ENCODE measurements at places on chromosomes 3 and 15. TPM values are rescaled to one million over a fixed set of nuclear protein-coding genes. Genes with fewer than 3 reads are reported as not detected.
A peak's percentile ranks its signal among the peaks of the same experiment; 100 is the strongest.

GRCh38 chr15:49919034-49919433 lies 200.0 kb downstream of the ATP8B4 start:
- DNase-seq: no peak

GRCh38 chr15:47196048-47196447 lies 521.3 kb upstream of the SEMA6D start:
- peak; percentile 89 for DNase-seq

GHSR gene
- not detected for polyA plus RNA-seq

DNA sequence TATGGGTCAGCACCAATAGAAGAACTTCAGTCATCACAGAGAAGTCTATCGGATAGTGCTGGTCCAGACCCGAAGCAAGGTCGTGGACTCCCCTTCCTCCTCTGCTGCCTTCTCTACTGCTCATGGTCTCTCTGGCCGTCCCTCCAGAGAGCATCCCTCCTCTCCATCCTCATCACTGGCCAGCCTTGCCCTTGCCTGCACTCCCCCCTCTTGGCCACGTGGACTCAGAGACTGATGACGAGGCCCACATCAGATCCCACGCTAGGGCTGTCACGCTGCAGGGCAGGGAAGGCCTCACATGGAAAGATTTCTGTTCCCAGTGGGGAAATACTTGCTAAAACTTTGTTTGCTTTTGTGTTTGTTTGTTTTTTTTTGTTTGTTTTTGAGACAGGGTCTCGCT lies 35.3 kb downstream of the IGDCC3 start:
- DNase-seq: no peak

GRCh38 chr3:193794002-193794881 lies 201.2 kb downstream of the OPA1 start:
- DNase-seq: no peak

DNA sequence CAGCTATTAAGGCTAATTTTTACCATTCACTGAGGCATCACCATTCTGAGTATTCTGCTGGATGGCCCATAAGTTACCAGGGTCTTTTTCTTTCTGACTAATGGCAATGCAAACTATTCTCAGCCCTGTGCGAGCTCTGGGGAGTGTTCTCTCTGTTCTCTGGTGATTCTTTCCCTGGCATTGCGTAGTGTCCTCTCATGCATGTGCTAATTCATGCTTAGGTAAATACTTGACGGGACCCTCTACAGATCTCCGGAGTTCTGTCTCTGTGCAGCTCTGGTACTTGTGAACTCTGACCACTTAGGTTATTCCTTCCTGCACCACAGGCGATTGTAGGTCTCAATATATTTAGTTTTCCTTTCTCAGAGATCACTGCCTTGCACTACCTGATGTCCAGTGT lies 34.8 kb downstream of the UBE2E1 start:
- DNase-seq: no peak

GRCh38 chr3:36957862-36958686 lies 13.2 kb upstream of the TRANK1 start:
- DNase-seq: no peak

DNA sequence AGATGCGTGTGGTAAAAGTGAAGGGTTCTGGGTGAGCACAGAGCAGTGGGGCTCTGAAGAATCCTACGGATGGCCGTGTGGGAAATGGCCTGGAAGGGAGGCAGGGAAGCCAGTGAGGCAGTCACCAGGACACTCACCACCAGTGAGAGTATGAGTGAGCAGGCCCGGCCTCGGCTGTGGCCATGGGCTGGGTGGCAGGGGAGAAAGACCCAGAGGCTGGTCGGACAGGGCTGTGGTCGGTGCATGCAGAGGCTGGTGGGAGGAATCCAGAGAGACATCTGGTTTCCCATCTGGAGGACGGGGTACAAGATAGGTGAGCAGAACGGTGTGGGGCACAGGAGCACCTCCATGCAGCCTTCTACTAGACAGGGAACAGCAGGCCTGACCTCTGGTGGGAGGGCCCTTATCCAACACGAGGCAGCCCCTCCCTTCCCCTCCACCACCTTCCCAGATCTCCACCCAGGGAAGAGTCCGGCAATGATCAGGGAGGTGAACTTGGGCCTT lies 10.1 kb downstream of the PCSK6 start:
- DNase-seq: no peak

CA12 gene
- polyA plus RNA-seq: 1.4 TPM

GRCh38 chr3:66494959-66495667 lies 5.7 kb downstream of the LRIG1 start:
- DNase-seq: no peak

RHOV gene
- 0.07 TPM for polyA plus RNA-seq

- peak; percentile 77 for DNase-seq
These were observed 64.2 kb upstream of the ARL8B start for GRCh38 chr3:5057857-5058324.

DNA sequence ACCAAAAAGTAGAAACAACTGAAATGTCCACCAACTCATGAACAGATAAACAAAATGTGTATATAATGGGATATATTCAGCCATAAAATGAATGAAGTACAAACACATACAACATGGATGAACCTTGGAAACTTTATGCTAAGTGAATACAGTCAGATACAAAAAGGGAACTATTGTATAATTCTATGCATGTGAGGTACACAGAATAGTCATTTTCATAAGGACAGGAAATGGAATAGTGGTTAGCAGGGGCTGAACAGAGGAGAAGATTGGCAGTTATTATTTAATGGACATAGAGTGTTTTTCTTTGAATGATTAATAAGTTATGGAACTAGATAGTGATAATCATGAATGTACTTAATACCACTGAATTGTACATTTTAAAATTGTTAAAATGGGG lies 20.0 kb upstream of the TRANK1 start:
- no peak for DNase-seq

PPP1R2 gene
- polyA plus RNA-seq: 64.7 TPM

ACKR4 gene
- 1.0 TPM for polyA plus RNA-seq

- DNase-seq: peak; percentile 83
These were observed 887.0 kb downstream of the ROBO1 start for GRCh38 chr3:78880603-78881461.

DNA sequence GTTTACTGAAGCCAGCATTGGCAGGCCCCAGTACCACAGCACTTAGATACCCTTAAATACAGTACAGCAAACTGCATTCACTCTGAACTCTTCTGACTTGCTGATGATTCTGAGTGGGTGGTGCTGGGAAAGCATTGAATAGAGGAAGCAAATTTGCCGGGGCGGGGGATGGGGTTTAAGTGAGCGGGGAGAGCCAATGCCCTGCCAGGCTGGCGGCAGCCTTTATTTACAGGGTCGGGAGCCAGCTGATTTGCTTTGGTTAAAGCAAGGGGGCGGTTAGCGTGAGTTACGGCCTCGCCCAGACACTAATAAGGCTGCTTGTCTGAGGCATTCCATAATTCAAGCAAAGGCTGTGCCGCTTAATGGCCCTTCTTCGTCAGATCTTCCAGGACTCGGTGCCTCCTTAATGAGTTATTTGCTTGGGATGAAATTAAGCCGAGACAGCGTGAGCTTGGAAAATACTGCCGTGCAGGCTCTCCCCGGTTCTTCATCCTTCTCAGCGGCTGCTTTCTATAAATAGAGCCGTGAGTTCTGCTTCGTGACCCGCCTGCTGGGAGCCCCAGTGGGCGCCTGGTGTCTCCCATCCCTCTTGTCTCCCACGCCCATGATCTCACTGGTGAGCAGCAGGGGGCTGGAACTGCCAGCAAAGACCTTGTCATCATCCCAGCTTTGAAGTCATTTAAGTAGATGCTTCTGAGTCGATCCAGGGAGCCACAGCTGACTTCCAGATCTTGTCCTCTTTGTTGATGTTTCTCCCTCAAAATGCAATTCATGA lies 25.8 kb downstream of the SPSB4 start:
- no peak for DNase-seq

DNA sequence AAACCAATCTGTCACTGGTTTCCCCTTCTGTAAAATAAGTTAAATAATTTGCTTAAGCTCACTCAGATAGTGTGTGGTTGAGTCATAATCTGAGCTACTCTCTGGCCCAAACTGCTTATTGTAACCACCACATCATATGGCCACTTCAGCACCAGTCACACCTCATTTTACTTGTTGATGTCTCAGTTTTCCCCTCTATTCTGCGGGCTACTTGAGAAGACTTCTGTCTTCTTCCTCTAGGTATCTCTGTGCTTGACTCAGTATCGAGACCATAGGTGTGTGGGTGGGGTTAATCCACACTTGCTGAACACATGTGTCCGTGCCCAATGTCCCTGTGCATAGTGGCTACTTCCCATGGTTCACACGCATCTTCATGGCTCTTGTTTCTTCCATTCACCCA lies 32.9 kb downstream of the CRYGS start:
- no peak for DNase-seq

DNA sequence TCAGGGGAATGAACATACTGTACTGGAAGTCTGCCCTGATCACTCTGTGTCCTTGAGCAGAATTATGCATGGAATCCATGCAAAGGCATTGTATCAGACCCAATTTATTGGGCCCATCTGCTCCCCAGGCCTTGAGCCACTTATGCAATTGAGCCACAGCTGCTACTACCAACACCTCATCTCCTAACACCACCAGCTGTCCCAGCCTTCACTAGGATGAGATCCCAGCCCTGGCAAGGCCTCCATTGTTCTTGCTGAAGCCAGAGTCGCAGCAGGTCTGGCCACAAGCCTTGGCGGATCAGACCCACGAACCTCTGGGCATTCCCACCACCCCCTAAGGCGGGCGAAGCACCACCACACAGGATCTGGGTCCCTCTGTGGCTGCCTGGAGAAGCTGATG lies 9.2 kb upstream of the NME9 start:
- no peak for DNase-seq

DNA sequence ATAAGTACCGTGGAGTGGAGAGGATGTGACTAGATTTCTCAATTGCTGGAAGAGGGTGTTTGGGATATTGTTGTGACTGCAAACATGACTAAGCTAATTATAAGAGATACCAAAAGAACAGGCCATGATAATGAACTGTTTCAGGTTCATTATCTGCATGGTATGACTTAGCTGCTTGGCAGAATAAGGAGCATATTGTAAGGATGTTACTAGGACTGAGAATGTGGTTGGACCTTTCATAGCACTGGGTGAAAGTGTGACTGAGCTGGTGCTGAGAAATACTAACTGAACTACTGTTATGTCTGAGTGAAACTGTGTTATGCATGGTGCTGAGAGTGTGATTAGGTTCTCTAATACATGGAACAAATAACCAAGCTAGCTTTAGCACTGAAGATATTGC lies 11.0 kb downstream of the SCN10A start:
- no peak for DNase-seq

MANF gene
- 91.5 TPM for polyA plus RNA-seq

- no peak for DNase-seq
These were observed 91.1 kb downstream of the MSL2 start for GRCh38 chr3:136105044-136105443.

DNA sequence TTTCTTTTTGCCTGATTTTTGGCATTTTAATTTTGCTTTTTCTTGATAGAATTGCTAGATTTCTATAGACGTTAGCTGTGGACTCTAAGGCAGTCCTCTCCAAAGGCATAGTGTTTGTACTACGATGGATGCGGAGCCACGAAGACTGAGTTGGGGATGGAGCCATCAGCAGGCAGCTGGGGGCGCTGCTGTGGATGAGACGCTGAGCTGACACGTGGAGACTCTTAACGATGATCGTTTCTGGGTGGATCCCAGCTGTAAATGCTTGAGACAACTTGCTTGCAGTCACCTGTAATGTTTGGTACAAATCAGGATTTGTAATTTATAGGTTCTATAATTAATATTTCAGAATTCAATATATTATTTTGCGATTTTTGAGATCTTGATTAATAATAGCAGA lies 13.3 kb upstream of the PPP1R2 start:
- DNase-seq: no peak

- no peak for DNase-seq
These were observed 617.9 kb downstream of the NTRK3 start for GRCh38 chr15:87638554-87639083.

GRCh38 chr3:44048196-44048924 lies 193.3 kb upstream of the TOPAZ1 start:
- DNase-seq: no peak

GRCh38 chr3:11198070-11198469 lies 43.8 kb downstream of the HRH1 start:
- no peak for DNase-seq

DNA sequence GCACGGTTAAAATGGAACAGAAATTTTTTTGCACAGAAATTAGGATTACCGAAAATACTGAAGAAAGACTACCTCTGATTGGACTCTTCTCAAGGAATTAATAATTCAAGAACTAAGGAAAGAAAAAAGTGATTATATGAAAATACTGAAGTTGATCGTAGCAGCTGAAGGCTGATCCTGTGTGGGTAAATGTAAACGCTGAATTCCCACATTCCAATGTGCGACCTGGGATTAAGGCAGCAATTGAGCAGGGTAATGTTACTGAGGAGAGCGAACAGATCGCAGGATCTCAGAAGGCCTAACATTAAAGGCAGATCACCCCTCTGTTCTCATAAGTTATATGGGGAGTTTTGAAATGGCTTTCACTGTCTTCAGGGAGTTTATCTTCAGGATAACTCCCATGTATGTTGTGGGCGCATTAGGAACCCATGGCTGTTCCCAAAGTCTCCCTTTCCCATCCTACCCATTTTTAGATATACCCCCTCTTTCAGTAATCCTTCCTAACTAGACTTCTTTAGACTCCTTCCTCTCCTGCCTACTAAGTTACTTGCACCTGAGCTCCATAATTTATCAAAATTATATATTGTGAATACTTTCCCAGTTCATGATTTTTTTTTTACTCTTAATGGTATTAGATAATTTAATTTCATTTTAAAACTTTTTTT lies 1.0 kb upstream of the UBL7 start:
- DNase-seq: no peak

DNA sequence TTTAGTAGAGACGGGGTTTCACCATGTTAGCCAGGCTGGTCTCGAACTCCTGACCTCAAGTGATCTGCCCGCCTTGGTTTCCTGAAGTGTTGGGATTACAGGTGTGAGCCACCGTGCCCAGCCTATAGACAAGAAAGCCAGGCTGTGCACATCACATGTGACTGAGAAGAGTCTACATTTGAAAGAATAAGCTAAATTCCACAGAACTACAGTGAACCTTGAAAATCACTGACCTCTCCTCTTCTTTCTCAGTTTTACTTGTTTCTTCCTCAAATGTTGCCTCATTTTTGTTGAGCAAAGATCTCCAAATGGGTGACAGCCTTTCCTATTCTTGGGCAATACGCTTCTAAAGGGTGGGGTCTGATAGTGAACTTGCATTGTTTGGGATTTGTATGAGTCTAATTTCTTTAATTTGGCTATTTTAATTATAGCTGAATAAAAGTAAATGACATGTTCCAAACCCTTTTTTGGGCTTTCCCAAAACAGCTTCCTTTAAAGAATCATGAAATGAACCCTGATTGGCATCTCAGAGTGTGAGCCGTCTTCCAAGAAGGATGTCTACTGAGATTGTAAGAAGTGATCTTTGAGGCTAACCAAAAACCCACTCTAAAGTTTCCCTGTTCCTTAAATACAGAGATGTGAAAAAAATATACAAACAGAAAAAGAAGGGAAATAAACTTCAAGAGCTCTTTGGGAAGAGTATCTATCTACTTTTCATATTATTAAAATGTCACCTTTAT lies 21.6 kb upstream of the SPTBN5 start:
- no peak for DNase-seq

TGM4 gene
- not detected for polyA plus RNA-seq

TUSC7 gene
- not detected for polyA plus RNA-seq
